ENCODE measurements at places on chromosomes 3 and 15. TPM values are rescaled to one million over a fixed set of nuclear protein-coding genes. Genes with fewer than 3 reads are reported as not detected.

PATL2 gene
- total RNA-seq = 62.8 TPM

TTC23 gene
- 0.67 TPM for total RNA-seq

GRM2 gene
- 1.9 TPM for total RNA-seq

MLF1 gene
- total RNA-seq = 1.6 TPM

NEDD4 gene
- total RNA-seq = 5.8 TPM

KBTBD13 gene
- not detected for total RNA-seq

CFAP161 gene
- total RNA-seq = not detected

SPINK8 gene
- not detected for total RNA-seq

GOLGA6B gene
- total RNA-seq = not detected

PRKCI gene
- 27.7 TPM for total RNA-seq

WDR49 gene
- 0.53 TPM for total RNA-seq

CKMT1B gene
- not detected for total RNA-seq

TIMP4 gene
- total RNA-seq = not detected

EIF4G1 gene
- total RNA-seq = 236 TPM

SPTBN5 gene
- 2.7 TPM for total RNA-seq

OR5H6 gene
- not detected for total RNA-seq

IL1RAP gene
- total RNA-seq = 11.0 TPM

COLQ gene
- 6.1 TPM for total RNA-seq

DNAH12 gene
- 0.09 TPM for total RNA-seq

GOLGA8H gene
- total RNA-seq = not detected

VILL gene
- total RNA-seq = 43.4 TPM

ALG1L2 gene
- 2.2 TPM for total RNA-seq

CX3CR1 gene
- total RNA-seq = 0.33 TPM

TGM4 gene
- not detected for total RNA-seq

SMCO1 gene
- total RNA-seq = not detected

PLS1 gene
- total RNA-seq = 2.7 TPM

GPR15 gene
- 32.0 TPM for total RNA-seq

SLC38A3 gene
- total RNA-seq = not detected
